ENCODE measurements at places on chromosomes 2 and 18.

DNA sequence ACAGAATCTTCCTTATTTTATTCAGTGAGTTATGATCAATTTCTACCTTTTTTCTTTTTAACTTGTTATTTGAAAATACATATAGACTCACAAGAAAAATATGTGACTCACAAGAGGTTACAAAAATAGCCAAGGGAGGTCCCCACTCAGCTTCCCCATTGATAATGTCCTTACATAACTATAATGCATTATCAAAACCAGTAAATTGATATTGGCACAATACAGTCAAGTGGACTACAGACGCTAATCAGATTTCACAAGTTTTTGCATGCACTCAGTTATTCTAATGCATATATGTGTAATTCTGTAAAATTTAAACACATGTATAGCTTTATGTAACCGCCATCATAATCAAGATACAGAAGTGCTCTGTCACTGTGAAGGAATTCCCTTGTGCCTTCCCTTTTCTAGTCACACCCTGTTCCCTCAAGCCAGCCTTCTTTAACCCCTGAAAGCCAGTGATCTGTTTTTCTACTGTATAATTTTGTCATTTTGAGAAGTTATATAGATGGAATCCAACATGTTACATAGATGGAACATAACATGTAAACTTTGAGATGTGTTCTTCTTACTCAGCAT is 118.4 kb downstream of the ALMS1 start:
- no peak for DNase-seq

DNA sequence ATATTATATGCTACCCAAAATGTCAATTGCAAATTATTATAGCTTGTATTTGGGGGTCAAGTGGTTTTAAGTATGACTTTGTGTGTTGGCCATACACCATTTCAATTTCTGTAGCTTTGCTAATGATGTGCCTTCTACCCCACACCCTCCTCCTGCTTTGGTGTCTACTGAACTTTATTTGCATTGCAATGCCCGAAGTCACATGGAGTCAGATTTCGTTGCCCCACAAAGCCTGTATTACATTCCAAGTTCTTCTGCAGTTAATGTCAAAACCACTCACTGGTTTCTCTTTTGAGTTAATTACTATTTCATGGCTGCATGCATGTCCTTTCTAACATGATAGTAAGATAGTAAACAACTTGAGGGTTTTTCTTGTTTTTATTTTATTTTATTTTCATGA is 528.9 kb downstream of the RIT2 start:
- no peak for DNase-seq

DNA sequence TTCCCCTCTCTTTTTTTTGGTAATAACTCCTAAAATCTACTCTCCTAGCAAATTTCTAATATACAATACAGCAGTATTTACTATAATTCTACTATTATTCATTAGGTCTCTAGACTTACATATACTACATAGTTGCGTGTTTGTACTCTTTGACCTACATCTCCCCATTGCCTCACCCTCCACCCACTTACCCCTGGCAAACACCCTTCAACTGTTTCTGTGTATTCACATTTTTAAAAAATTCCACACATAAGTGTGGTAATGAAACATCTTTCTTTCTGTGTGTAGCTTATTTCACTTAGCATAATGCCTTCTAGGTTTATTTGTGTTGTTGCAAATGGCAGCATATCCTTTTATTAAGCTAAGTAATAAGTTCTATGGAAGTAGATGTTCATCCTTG is 336.0 kb downstream of the CCDC85A start:
- DNase-seq = no peak

DNA sequence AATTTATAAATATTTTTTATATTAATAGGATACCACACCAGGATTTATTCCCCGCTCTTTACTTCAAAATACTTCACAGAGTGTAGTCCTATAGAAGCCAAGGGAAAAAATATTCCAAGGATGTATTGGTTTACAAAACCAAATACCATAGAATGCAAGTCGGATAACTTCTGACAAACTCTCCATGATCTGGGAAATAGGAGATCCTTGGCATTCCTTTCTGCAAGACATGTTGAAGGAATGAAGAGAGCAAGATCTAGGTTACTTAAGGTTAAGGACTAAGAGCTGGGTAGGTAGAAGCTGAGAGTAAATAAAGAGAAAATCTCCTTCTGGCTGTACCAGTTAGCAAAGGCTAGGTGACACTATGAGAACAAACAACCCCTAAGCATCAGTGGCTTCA is 141.2 kb downstream of the LRATD1 start:
- no peak for DNase-seq

- DNase-seq = no peak
Observed at GRCh38 chr2:195706161-195706900, 49.3 kb downstream of the SLC39A10 start.
